Upper lobe of left lung (tissue), 6 donors: ENCODE measurements at places on chromosomes 5 and 9. TPM values are rescaled to one million over a fixed set of nuclear protein-coding genes. Genes with fewer than 3 reads are reported as not detected.

CARD6 gene
- 19.1 TPM for total RNA-seq

- peak overlapping the region; percentile 31 for H3K27ac ChIP-seq
- no peak for DNase-seq
- H3K4me1 ChIP-seq: peaks cover 5% of the 10 kb centered on the region
- no peak overlapping the region for H3K4me3 ChIP-seq
These were observed 38.6 kb downstream of the EXOSC2 start for GRCh38 chr9:130732136-130732535.

GRCh38 chr5:134263801-134264200, 37.9 kb upstream of the PPP2CA start:
- no peaks in the 10 kb centered on the region for H3K4me1 ChIP-seq
- H3K36me3 ChIP-seq: no peaks in the 10 kb centered on the region
- H3K27ac ChIP-seq: no peak overlapping the region
- no peak overlapping the region for H3K4me3 ChIP-seq
- H3K27me3 ChIP-seq: no peaks in the 10 kb centered on the region

GRCh38 chr9:76245518-76245917, 148.7 kb downstream of the RFK start:
- H3K4me1 ChIP-seq: no peaks in the 10 kb centered on the region
- no peaks in the 10 kb centered on the region for H3K27me3 ChIP-seq
- H3K27ac ChIP-seq: no peak overlapping the region
- DNase-seq: no peak

GRCh38 chr5:84419742-84420141, 35.1 kb upstream of the EDIL3 start:
- H3K4me3 ChIP-seq: no peak overlapping the region
- H3K27ac ChIP-seq: no peak overlapping the region
- H3K36me3 ChIP-seq: no peaks in the 10 kb centered on the region
- no peaks in the 10 kb centered on the region for H3K27me3 ChIP-seq
- DNase-seq: no peak

GRCh38 chr9:124522121-124523098, 15.2 kb upstream of the NR5A1 start:
- H3K27ac ChIP-seq: no peak overlapping the region
- no peak for DNase-seq
- no peaks in the 10 kb centered on the region for H3K4me1 ChIP-seq
- H3K4me3 ChIP-seq: no peak overlapping the region
- no peaks in the 10 kb centered on the region for H3K36me3 ChIP-seq

- H3K27ac ChIP-seq: peak overlapping the region; percentile 13
- no peaks in the 10 kb centered on the region for H3K36me3 ChIP-seq
- H3K27me3 ChIP-seq: no peaks in the 10 kb centered on the region
- no peak for DNase-seq
- H3K4me3 ChIP-seq: no peak overlapping the region
- H3K4me1 ChIP-seq: peaks cover 21% of the 10 kb centered on the region
These were observed 282.1 kb downstream of the NFIB start for GRCh38 chr9:14031810-14032209.

SMIM33 gene
- total RNA-seq: not detected

GPX3 gene
- total RNA-seq: 1,053 TPM

PIP5K1B gene
- 54.0 TPM for total RNA-seq

KCNIP1 gene
- 3.0 TPM for total RNA-seq

OLFML2A gene
- 17.8 TPM for total RNA-seq

NMUR2 gene
- total RNA-seq: not detected

WHRN gene
- 5.0 TPM for total RNA-seq

DNA sequence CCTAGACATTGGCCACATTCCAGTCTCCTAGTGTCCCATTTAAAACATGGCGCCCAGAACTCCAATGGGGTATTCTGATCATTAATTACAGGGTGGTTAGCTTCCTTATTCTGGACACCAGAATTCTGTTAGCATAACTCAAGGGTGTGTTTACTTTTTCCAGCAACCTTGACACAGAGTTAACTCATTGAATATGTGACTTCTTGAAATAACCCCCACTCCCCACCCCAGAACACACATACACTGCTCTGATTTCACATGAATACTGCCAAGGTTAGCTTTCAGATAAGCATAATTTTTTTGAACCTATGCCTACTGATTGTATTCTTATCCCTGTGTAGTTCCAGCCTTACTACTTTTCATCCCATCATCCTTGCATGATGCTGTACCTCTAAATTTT, 151.1 kb downstream of the SMARCA2 start:
- H3K27me3 ChIP-seq: no peaks in the 10 kb centered on the region
- no peak overlapping the region for H3K4me3 ChIP-seq
- no peak for DNase-seq

- H3K27ac ChIP-seq: no peak overlapping the region
- no peaks in the 10 kb centered on the region for H3K36me3 ChIP-seq
- no peak for DNase-seq
These were observed 107.7 kb downstream of the TENT4A start for GRCh38 chr5:6820851-6821479.

DNA sequence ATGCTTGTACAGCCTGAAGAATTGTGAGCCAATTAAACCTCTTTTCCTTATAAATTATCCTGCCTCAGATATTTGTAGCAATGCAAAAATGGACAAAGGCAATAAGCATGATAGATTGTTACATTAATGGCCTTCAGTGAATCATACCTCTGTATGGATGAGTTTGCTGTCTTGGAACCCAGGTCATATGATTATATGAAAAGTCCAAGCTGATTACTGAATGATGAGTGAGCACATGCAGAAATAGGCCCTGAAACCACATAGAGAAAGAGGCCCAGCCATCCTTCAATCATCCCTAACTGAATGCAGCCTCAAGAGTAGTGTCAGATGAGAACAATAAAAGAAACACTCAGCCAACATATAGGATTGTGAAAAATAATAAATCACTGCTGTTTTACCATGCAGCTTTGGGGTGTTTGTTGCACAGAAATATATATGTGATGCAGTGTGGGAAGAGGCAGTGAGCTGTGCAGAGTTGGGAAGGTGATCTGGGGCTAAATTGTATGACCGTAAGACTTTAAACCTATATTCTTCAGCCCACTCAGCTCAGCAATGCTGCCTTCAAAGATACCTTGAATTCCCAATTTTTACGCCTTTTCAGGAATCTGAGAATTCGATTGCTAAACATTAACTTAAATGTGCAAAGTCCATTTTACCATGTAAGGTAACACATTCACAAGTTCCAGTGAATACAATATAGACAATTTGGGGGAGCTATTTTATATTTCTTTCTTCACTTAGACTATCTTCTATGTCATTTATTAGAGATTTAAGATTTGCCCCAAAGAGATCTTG, 36.3 kb upstream of the SHISAL2B start:
- H3K4me1 ChIP-seq: no peaks in the 10 kb centered on the region
- no peak for DNase-seq
- H3K27ac ChIP-seq: no peak overlapping the region

ZCCHC9 gene
- total RNA-seq: 18.1 TPM

DNA sequence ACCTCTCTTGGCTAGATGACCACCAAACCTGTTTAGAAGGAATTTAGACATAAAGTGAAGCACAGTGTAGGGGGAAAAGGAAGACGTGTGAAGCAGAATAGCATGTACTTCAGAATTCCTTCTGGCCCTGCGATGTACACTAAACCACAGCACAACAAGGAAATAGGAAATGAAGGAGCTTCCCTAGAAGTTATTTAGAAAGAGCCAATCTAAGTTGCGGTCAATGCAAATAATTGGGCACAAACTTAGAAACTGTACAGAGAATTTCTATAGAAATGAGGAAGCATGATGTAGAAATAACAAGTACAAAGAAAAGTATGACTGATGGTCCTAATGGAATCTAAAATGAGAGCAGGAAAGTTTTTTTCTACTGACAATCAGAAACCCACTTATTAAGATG, 41.5 kb downstream of the ANKRD55 start:
- DNase-seq: no peak
- H3K36me3 ChIP-seq: no peaks in the 10 kb centered on the region
- no peak overlapping the region for H3K27ac ChIP-seq
- H3K27me3 ChIP-seq: no peaks in the 10 kb centered on the region

- no peak for DNase-seq
- no peak overlapping the region for H3K4me3 ChIP-seq
- peaks cover 3% of the 10 kb centered on the region for H3K4me1 ChIP-seq
- H3K27ac ChIP-seq: no peak overlapping the region
These were observed 13.0 kb downstream of the ERAP1 start for GRCh38 chr5:96794757-96795156.

PGM5 gene
- total RNA-seq: 32.1 TPM

TRIP13 gene
- total RNA-seq: 1.0 TPM

DNA sequence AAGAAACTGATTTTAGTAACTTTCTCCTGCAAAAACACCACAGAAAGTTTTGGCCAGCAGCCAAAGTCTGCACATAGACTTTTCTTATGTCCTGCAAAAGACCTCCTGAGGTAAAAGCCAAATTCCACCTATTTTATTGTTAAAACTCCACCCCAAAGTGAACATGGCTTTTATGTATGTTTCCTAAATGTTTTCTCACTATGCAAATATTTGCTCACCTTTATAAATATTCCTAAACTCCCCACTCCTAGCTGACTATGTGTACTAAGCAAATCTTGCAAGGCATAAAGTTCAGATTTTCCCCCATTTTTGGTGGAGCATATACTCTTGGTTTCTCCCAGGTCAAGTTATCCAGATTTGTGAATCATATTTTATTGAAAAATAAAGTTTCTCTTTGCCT, 446.2 kb downstream of the DNAH5 start:
- H3K27me3 ChIP-seq: no peaks in the 10 kb centered on the region
- no peak overlapping the region for H3K4me3 ChIP-seq
- H3K36me3 ChIP-seq: no peaks in the 10 kb centered on the region
- DNase-seq: no peak
- no peaks in the 10 kb centered on the region for H3K4me1 ChIP-seq
- no peak overlapping the region for H3K27ac ChIP-seq

GRCh38 chr9:6584881-6585597, 60.5 kb downstream of the GLDC start:
- no peak overlapping the region for H3K27ac ChIP-seq
- no peaks in the 10 kb centered on the region for H3K36me3 ChIP-seq
- no peaks in the 10 kb centered on the region for H3K4me1 ChIP-seq
- no peak for DNase-seq
- no peak overlapping the region for H3K4me3 ChIP-seq

SPINK13 gene
- total RNA-seq: not detected

GPR151 gene
- not detected for total RNA-seq

DNA sequence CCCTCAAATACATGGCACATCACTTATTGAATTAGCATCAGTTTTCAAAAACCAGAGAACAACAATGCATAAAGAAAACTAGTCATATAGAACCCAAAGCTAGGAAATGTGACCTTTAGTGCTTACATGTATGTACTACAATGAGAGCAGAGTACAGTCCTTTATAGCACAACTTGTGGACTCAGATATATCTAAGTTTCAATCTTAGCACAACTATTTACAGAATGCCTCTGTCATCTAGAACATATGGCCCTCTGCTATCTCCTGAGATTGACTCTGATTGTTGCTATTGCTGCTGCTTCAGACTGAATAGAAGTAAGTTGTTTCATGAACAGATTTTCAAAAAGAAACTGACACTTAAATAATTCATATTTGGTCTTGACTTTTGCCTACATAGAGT, 1536.2 kb downstream of the EFNA5 start:
- no peaks in the 10 kb centered on the region for H3K36me3 ChIP-seq
- H3K4me1 ChIP-seq: no peaks in the 10 kb centered on the region
- no peaks in the 10 kb centered on the region for H3K27me3 ChIP-seq
- H3K27ac ChIP-seq: no peak overlapping the region
- no peak for DNase-seq

DNA sequence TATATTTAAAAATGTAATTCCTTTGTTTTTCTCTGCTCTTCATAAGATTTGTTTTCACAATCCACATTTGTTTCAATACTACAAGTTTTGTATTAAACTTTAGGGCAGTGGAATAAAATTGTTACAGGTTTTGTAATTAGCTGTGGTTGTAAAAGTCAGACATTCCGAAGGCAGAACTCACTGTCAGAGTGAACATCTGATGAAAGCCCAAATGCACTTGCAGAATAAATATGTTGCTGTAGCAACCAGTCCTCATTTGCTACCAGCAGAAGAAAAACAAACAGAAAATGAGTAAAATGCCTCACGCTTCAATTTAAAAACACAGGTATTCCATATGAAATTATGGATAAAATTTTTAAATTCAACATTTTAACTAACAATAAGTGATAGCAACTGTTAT, 740.1 kb upstream of the FAM174A start:
- DNase-seq: no peak
- H3K27me3 ChIP-seq: no peaks in the 10 kb centered on the region
- H3K27ac ChIP-seq: no peak overlapping the region
- H3K4me1 ChIP-seq: no peaks in the 10 kb centered on the region
- H3K36me3 ChIP-seq: no peaks in the 10 kb centered on the region

- no peak for DNase-seq
- no peak overlapping the region for H3K27ac ChIP-seq
- H3K36me3 ChIP-seq: no peaks in the 10 kb centered on the region
- H3K27me3 ChIP-seq: no peaks in the 10 kb centered on the region
These were observed 555.5 kb downstream of the CDH9 start for GRCh38 chr5:26482810-26483375.

DNA sequence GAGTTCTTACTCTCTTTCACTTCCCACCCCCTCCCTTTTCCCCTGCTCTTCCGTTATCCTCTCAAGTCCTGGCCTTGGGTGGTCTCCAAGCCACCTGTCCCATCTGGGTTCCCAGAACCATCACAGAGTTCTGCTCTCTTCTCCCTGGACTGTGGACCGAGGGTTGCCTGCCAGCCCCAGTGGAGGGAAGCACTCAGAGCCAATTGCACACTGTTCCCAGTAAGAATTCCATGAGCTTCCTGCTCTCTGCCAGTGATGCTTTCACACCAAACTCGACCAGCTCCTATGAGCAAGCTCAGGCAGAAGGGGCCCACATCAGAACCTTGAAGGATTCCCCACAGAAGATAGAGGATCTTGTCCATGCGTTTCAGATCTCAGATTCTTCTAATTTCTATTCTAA, 20.1 kb upstream of the AFAP1L1 start:
- no peaks in the 10 kb centered on the region for H3K36me3 ChIP-seq
- H3K27ac ChIP-seq: no peak overlapping the region
- H3K4me3 ChIP-seq: no peak overlapping the region
- no peaks in the 10 kb centered on the region for H3K27me3 ChIP-seq
- H3K4me1 ChIP-seq: no peaks in the 10 kb centered on the region
- DNase-seq: no peak

- H3K27me3 ChIP-seq: no peaks in the 10 kb centered on the region
- H3K4me1 ChIP-seq: no peaks in the 10 kb centered on the region
- peaks cover 7% of the 10 kb centered on the region for H3K36me3 ChIP-seq
- DNase-seq: no peak
- no peak overlapping the region for H3K27ac ChIP-seq
These were observed 102.4 kb downstream of the CDK5RAP2 start for GRCh38 chr9:120477534-120478001.

GRCh38 chr9:36318212-36318802, 60.1 kb upstream of the GNE start:
- no peaks in the 10 kb centered on the region for H3K36me3 ChIP-seq
- H3K27me3 ChIP-seq: no peaks in the 10 kb centered on the region
- no peak overlapping the region for H3K27ac ChIP-seq
- peaks cover 14% of the 10 kb centered on the region for H3K4me1 ChIP-seq

DNA sequence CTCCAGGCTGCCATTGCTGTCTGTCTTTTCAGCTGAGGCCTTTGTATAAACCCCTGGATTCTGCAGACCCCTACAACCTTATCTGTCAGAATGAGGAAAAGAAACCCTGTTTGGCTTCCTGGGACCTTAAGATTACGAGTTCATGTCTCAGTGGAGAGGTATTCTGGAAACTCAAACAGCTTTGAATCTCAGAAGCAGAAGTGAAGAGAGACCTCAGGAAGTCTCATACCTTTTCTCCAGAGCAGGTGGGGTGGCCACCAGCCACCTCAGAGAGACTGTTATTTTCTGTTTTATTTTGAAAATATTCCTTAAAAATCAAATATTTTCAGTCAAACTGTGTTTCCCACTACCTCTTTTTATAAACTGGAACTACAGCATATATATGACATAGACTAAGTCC, 457.5 kb downstream of the TMEM232 start:
- H3K27me3 ChIP-seq: no peaks in the 10 kb centered on the region
- H3K36me3 ChIP-seq: no peaks in the 10 kb centered on the region
- H3K4me3 ChIP-seq: no peak overlapping the region
- H3K4me1 ChIP-seq: no peaks in the 10 kb centered on the region
- DNase-seq: no peak
- no peak overlapping the region for H3K27ac ChIP-seq
